ENCODE measurements at places on chromosomes 5 and 9.

DNA sequence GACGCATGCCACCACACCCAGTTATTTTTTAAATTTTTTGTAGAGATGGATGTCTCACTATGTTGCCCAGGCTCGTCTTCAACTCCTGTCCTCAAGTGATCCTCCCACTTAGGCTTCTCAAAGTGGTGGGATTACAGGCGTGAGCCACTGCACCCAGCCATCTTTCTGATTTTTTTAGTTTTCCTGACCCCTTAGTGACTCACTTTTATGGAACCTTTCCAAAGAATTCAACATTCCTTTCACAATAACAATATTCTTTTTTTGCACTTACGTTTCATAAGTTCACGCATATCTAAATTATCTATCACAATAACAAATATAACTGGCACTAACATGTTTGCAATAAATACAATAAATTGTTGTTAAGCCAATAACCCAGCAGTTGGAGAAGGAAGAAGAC is 8.5 kb downstream of the ELOVL7 start:
- no peak for DNase-seq

- DNase-seq: no peak
Observed at GRCh38 chr5:28473531-28474107, 1435.2 kb upstream of the CDH9 start.

- DNase-seq: no peak
Observed at GRCh38 chr5:67549947-67550346, 353.3 kb upstream of the CD180 start.

- no peak for DNase-seq
Observed at GRCh38 chr5:115892021-115892420, 50.3 kb downstream of the AP3S1 start.
